ENCODE measurements at places on chromosomes 2 and 18.

- DNase-seq = no peak
Observed at GRCh38 chr2:104430852-104431251, 423.1 kb upstream of the POU3F3 start.

DNA sequence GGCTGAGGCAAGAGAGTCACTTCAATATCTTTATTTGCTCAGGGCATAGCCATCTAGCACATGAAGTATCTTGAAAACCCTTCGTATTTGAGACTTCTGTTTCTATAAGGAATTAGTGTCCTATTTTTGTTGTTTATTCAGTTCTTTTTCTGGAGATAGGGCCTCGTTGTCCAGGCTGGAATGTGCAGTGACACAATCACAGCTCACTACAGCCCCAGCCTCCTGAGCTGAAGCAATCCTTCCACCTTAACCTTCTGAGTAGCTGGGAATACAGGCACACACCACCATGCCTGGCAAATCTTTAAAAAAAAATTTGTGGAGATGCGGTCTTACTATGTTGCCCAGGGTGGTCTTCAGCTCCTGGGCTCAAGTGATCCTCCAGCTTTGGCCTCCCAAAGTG, 50.6 kb downstream of the PSMD14 start:
- no peak for DNase-seq

DNA sequence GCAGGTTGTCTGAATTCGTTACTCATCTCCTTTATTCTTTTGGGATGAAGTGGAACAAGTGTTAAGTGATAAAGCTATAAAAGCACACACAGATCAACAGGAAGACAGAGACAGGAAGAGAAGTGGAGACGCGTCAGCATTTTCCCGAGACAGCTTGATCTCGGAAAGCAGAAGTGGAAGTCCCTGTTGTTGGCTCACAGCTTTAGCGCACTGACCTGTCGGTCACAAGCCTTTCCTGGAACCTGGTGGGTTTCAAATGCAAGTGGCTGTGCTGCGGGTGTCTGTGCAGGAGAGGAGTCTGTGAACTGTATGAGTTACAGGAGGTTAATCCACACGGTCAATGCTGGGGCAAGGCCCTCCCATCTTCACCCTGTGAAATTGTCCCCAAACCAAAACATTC, 116.6 kb upstream of the PELI1 start:
- DNase-seq = peak; percentile 30

DNA sequence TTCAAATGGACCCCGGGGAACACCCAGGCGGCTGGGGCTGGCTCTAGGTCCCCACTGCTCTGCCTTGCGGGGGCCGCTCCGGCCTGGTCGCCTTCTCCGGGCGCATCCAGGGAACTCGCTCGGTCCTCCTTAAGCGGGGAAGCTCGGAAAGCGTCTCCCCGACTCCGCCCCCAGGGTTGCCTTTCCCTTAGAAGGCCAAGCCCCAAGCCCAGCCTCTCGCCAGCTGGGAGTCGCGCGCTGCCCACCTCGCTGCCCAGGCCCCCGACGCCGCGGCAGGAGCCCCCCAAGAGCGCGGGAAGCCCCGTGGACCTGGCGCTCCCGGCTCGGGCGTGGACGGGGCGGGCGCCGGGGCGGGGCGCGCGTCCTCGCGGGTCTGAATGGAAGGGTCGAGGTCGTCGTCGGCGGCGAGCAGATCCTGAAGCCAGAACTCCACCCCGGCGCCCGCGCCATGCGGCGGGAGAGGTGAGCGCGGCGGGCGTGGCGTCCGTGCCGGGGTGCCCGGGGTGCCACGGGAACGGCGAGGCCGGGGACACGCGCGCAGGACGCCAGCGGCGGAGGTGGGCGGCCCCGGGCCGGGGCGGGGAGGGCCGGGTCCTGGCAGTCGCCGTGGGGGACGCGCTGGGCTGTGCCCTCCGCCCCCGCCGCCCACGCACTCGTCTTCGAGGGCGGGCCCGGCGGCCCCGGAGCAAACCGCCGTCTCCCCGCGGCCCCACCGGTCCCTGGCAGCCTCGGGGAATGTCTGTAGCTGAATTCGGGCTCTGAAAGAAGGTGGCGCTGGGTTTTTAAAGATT, at the start of gene BOK:
Gene BOK, plus strand, starts transcription at position 214 of the 791 bp plus-strand sequence. CDS start 739 bp downstream, outside the sequence.
- DNase-seq = no peak

DNA sequence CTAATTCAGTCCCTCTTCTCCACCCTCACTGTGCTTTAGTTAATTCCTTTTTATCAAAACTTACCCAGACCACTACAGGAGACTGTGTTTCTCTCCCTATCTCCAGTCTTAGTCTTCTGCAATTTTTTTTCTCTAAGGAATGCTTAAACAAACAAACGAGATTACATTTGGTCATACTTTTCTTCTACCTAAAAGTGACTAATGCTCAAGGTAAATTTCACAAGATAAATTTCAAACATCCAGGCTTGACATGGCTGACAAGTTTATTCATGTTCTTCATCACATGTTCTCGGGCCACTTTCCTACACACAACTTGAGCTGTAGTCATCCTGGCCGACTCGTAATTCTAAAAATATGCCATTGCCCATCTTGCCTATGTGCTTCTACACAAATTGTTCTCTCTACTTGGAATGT, 23.2 kb upstream of the ACSL3 start:
- DNase-seq = no peak

DNA sequence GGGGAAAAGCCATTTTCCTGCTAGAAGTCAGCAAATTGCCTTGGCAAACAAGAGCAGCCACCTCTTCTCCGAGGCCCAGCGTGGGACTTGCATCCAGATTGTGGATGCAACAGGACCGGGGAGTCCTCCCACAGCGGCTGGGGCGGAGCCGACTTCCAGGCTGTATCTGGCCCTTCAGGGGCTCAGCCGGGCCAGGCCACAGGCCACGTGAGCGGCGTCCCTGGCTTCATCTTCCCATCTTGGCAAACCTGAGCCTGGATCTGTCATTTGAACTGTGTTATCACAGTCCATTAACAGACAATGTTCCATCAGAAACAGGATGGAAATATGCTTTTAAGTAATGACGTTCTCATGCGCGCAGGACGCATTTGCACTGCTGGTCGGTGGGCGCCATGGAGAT, 483.5 kb upstream of the SALL3 start:
- DNase-seq = no peak
